Naive thymus-derived CD4-positive, alpha-beta T cell (primary cell): ENCODE measurements at places on chromosomes 11 and 22. TPM values are rescaled to one million over a fixed set of nuclear protein-coding genes. Genes with fewer than 3 reads are reported as not detected.

- no peak for DNase-seq
These were observed 404.5 kb downstream of the LARGE1 start for GRCh38 chr22:33515795-33516194.

- no peak for DNase-seq
These were observed 735.9 kb downstream of the NTM start for GRCh38 chr11:132106096-132106982.

- DNase-seq = no peak
These were observed 90.7 kb downstream of the C11orf87 start for GRCh38 chr11:109512680-109513079.

TREH gene
- total RNA-seq = not detected in 2 replicates
